ENCODE measurements at places on chromosomes 4 and X. TPM values are rescaled to one million over a fixed set of nuclear protein-coding genes. Genes with fewer than 3 reads are reported as not detected.

- no peak for DNase-seq
Measured at GRCh38 chr4:13561673-13562072, 17.4 kb upstream of the NKX3-2 start.

DNA sequence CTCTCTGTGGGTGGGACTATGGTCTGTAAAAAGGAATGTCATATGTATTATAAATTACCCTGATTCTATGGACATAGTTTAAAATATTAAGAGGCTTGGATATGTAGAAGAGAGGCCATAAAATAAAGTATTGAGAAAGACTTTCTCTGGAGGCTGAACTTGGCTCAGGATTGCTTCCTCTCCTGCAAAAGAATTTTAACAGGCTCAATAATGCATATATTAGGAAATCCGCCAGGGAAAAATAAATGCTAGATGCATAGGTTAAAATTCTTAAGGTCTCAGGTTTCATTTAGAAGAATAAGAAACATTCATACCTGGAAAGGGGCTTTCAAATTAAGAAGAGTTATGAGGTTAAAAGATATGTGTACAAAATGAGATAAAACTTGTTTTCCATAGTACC lies 424.3 kb downstream of the ARAP2 start:
- DNase-seq: no peak

- no peak for DNase-seq
Measured at GRCh38 chr4:28759064-28759463, 1898.4 kb downstream of the STIM2 start.

Gene COQ2
- 17.1 TPM for total RNA-seq

Gene GLRA2
- total RNA-seq: not detected
